ENCODE measurements at places on chromosomes 5 and 9.

GRCh38 chr5:80860924-80861613, 99.1 kb upstream of the RASGRF2 start:
- DNase-seq: no peak

GRCh38 chr9:82565188-82565969, 497.6 kb downstream of the RASEF start:
- no peak for DNase-seq

GRCh38 chr5:32087086-32088082, 86.7 kb downstream of the GOLPH3 start:
- DNase-seq: no peak

- no peak for DNase-seq
Measured at GRCh38 chr5:169767938-169768337, 130.9 kb downstream of the DOCK2 start.

DNA sequence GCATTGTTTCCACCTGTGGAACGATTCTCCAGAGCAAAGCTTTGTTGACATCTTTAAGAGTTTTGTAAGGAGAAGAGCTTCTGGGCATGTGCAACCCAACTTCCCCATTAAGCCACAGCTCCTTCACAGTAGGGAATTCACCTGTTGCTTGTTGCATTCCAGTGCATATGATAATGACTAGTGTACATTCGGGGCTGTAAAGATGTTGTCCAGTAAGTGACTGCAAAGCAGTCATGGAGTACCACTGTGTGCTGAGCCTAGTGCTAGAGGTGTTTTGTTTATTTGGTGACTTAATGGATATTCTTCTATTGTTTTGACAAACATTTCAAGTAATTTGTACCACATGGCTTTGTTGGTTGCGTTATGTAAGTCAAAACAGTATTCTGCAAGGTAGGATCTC, 12.8 kb downstream of the UGCG start:
- no peak for DNase-seq
